ENCODE measurements at places on chromosomes 5 and 9.

GRCh38 chr9:104536756-104537155 lies at the start of gene OR13C3:
TSS of gene OR13C3 (minus strand) at chr9:104536856. CDS start at chr9:104536723, 133 bp downstream.
- DNase-seq, result no peak

DNA sequence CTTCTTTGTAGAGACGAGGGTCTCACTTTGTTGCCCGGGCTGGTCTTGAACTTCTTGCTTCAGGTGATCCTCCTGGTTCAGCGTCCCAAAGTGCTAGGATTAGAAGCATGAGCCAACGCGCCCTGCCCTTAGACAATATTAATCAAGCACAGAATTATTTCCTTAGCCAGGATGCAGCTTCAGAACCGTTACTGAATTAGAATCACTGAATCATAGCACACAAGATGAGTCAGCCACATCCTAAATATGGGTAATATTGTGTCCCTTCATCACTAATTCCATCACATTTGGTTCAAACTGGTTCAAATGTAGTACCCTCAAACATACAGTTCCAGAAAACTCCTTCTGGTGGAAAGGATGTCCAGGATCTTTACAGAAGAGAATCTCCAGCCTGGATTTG lies 82.7 kb downstream of the BNC2 start:
- no peak for DNase-seq

DNA sequence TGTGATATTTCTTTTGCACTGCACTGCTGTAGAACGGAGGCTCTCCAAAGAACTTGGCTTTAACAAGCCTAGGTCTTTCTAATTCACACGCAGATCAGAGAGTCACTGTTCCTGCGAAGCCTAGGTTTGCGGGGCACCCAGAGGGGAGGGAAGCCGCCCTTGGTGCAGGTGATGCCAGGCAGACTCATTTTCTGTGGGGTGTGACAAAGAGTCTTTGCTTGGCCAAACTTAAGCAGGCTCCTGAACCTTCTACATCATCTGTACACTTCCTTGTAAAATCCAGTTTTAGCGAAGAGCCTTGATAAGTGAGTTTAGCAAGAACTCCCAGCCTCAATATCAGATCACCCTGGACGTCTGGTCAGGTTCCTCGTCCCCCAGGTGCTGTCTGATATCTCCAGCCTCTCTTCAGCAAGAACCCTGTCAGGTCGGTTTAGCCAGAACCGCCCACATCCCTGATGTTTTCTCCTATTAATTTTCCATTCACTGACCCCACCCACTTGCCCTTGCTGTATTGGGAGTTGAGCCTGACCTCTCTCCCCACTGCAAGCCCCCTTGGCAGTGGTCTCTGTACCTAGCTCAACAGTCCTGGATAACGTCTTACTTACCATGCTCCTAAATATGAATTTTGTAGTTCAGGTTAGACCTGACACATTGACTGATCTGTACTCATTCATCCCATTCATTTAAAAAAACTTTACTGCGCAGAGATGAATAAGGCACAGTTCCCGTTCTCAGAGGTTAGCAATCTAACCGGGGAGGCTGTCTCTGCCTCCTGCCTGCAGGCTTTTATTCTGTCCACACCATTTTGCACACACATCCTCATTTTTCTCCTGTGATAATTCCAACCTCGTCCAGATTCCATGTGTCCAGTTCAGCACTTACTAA lies 880 bp upstream of the UBAC1 start:
- peak; percentile 65 for DNase-seq

- peak; percentile 88 for DNase-seq
Measured at GRCh38 chr9:38160613-38161215, 91.7 kb upstream of the SHB start.

DNA sequence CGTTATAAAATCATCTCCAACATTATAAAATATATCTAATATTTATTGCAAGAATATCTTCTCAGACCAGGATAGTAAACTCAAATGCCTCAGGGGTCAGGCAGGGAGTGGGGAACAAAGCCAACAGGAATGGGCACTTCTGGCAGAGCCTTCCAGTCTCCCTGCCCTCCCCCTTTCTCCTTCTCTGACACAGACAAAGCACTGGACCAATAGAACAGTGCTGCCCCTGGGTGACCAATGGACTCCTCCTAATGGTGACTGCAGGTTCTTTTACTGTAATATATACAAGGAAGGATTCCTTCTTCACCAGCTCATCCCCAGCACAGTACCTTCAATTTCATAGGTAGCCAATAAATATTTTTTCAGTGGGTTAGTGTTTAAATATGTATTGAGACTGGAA lies 31.1 kb upstream of the MAMDC2 start:
- no peak for DNase-seq

DNA sequence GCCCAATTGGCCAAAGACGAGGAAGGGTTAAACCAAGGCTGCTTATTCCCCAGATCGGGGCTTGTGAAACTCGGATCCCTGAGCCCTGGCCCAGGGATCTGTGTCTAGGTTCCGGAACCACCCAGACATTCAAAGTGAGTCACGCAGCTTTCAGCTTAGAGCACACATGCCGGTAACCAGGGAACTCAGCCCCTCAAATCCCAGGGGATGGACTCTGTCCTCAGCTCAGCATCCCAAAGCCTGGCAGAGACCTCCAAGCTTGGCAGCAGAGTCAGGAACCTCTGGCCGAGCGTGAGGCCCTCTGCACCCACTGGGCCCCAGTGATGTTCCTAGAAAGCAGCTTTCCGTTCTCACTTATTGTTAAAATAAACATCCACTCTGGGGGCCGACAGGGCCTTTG lies 5.1 kb downstream of the PNPLA7 start:
- no peak for DNase-seq

DNA sequence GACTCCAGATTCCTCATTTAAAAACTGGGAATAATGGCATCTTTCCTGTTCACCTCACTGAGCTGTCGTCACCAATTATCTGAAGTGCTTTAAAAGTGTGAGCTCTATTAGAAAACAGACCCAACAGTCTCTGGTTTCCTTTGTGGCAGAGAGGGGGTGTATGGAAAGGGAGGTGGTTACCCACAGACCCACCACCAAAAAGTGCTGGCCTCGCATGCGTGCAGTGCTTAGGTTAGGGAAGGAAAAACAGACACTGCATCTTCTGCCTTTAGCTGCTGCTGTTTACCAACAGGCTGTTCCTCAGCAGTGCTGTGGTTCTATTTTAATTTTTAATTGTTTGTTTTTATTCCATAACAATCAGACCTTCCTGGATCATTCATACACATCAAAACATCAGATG lies 249.6 kb downstream of the PIK3R1 start:
- peak; percentile 73 for DNase-seq

DNA sequence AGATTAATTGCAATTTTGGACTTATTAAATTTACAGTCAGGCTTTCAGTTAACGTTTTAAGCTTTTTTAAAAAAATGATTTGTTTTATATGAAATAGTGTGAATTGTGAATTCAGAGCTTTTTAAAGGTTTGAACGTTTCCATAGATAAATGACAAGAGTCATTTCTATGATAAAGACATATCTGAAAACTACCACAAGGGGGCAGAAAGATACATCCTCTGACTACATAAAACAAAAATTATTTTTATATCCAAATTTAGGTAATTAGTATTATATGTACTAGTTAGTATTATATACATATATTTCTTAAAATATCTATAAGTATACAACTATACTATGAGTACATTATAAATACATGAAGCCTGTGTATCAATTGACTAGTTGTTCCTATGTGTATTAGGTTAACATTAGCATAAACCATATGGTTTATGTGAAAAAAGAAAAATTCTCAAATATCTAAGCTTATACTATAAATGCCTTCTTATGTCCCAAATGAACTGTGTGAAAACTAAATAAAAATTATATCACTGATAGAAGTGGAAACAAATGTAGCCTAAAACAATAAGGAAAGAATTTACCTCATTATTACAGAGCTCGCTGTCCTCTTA lies 155.2 kb downstream of the MEF2C start:
- no peak for DNase-seq

GRCh38 chr5:134374232-134374631 lies 2.9 kb downstream of the UBE2B start:
- DNase-seq, result peak; percentile 67

DNA sequence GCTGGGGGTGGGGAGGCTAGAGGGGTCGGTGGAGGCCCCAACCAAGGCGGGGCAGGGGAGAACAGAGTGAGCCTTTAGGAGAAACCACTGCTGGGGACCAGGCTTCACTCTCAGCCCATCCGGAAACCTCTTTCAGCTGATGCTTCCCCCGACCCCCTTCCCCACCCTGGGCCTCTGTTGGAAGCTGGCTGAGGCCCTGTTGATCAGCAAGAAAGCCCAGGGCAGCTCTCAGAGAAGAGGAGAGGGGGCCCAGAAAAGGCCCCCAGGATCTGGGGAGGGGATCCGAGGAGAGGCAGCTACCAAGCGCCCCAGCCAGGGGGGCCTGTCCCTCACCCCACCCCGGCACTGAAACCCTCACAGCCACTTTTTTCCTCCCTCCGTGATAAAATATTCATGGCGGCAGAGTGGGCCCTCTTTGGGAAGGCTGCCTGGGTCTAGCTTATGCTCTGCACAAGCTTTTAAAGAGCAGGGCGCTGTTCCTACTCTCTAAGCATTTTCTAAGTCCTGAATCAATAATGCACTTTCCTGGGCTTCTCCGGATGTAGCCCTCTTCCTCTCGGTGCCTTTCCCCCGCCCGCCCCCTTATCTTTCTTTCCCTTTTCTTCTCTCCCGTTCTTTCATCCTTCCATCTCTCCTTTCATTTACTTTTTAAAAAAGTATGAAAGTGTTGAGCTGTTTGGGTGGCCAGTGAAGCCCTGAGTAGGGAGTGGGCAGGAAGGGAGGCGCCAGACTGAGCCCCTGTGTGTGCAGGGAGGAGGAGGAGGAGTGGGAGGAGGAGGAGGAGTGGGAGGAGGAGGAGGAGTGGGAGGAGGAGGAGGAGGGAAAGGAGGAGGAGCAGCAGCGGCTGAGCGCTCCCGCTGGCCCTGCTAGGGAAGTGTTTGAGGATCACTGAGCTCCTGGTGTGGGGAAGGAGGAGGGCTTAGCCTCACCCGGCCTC lies 23.5 kb downstream of the NTNG2 start:
- DNase-seq, result no peak

DNA sequence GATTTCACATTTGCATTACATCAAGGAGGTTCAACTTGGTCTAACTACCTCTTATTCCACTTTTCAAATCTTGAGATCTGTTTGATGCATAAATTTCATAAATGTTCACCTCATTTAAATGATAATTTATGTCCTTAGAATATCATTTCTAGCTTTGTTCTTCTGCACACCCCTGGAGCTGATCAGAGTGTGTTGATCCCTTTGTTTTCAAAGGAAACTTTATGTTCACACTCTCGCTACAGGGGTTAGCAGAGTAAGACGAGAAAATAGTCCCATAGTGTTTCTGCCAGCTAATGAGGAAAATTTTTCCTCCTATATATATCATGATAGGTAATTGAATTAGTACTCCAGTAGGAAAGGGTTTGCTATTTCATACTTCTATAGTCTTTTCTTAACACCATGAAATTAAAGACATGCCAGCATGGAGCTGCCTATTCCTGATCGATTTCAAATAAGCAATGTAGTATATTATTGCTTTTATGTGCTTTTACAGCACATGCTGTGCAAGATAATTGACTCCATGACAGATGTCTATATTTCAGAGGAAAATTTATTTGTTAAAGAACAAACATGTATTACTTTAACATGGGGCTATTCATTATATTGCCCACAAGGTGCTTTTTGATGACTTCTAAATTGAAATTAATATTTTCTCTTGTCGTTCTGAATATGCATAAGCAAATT lies 4.8 kb upstream of the PAM start:
- DNase-seq, result no peak

- DNase-seq, result no peak
Measured at GRCh38 chr5:4361753-4362152, 766.1 kb downstream of the IRX1 start.

DNA sequence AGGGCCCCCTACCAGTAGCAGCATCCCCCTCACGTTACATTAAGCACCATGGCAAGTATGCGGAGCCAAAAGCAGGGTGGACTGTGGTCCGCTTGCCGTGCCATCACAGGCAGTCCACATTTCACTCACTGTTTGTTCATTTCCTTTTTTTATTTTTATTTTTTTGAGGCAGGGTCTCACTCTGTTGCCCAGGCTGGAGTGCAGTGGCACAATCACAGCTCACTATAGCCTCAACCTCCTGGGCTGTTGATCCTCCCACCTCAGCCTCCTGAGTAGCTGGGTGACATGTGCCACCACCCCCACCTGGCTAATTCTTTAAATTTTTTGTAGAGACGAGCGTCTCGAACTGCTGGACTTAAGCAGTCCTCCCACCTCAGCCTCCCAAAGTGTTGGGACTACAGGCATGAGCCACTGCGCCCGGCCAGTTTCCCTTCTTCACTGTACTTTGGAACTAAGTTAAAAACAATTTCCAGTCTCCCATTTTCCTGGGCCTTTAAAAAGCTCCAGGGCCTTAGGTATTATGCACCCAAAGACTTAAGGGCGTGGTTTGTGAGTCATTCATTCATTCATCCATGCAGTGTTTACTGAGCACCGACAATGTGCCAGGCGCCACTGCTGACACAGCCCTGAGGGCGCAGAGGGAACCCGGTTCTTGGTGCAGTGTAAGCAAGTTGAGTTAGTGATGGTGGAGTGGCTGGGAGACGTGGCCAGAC lies 19.9 kb downstream of the PRRX2 start:
- no peak for DNase-seq

GRCh38 chr5:55066277-55066676 lies 36.2 kb upstream of the GZMA start:
- no peak for DNase-seq

GRCh38 chr9:90044263-90044662 lies 439.5 kb downstream of the GADD45G start:
- DNase-seq, result no peak

GRCh38 chr5:32170303-32171151 lies 3.6 kb downstream of the GOLPH3 start:
- no peak for DNase-seq

- no peak for DNase-seq
Measured at GRCh38 chr9:87799503-87799902, 73.6 kb downstream of the CTSL start.

DNA sequence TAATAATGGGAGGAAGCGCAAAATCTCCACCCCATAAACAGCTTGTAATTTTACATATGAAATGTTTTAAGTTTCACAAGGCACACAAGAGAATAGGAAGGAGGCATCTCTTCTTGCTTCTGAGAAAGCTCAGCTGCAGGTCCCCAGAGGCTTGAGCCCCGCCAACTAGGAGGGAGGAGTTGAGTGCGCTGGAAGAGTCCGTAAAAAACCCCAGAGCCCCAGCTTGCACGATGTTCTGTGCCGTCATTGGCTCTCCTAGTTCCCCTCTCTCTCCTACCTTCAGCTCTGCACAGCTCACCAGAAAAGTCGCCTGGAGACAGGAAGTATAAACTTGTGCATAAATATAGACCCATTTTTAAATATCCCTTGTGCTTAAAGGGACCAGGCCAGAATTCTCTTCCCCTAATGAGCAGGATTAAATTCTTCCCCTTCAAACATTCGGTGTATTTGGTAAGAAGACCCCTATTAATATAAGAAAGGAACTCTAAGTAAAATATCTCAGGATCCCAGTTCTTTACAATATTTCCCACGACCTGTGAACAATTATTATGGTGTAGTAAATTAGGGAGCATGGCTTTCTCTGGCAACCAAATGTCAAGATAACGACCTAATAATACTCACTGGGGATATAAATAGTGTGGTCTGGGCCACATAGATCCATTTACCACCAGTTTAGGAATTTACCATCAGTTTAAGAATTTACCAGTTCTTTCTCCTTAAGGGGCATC lies 13.7 kb downstream of the GLRX start:
- DNase-seq, result peak; percentile 95

- no peak for DNase-seq
Measured at GRCh38 chr5:171705036-171705435, 80.6 kb upstream of the SMIM23 start.

GRCh38 chr5:40428126-40428525 lies 251.6 kb upstream of the PTGER4 start:
- no peak for DNase-seq
